ENCODE measurements at places on chromosomes 1 and 21. TPM values are rescaled to one million over a fixed set of nuclear protein-coding genes. Genes with fewer than 3 reads are reported as not detected.

The XCL1 gene
- not detected for polyA plus RNA-seq

The VSIG8 gene
- polyA plus RNA-seq = not detected

The FCER1G gene
- polyA plus RNA-seq = 121 TPM

The SKI gene
- polyA plus RNA-seq = 0.35 TPM

The NEK2 gene
- polyA plus RNA-seq = 1.5 TPM

The SOX13 gene
- not detected for polyA plus RNA-seq

The NEXN gene
- polyA plus RNA-seq = 0.17 TPM

The EVI5 gene
- 0.59 TPM for polyA plus RNA-seq

The COL16A1 gene
- polyA plus RNA-seq = not detected

The ZSCAN20 gene
- polyA plus RNA-seq = 0.35 TPM

The DCST1 gene
- not detected for polyA plus RNA-seq

The OR2L5 gene
- polyA plus RNA-seq = not detected

The TRMT13 gene
- polyA plus RNA-seq = 11.4 TPM

The WNT4 gene
- polyA plus RNA-seq = not detected

The TRIM63 gene
- polyA plus RNA-seq = not detected

The SYDE2 gene
- 1.2 TPM for polyA plus RNA-seq

The ADAMTS4 gene
- not detected for polyA plus RNA-seq

The SERTAD4 gene
- not detected for polyA plus RNA-seq

The CELA2A gene
- not detected for polyA plus RNA-seq

The HUNK gene
- polyA plus RNA-seq = not detected

The PRAMEF13 gene
- polyA plus RNA-seq = not detected

The LCE1C gene
- polyA plus RNA-seq = not detected
